Activated naive CD8-positive, alpha-beta T cell treated with anti-CD3 and anti-CD28 coated beads, Interleukin-2, amount 50 U/mL, for 24 hours (primary cell): ENCODE measurements at places on chromosomes 2 and 18.

GRCh38 chr18:80194874-80195570 lies 52.3 kb downstream of the PARD6G start:
- no peak overlapping the region for H3K27ac ChIP-seq
- peaks cover 19% of the 10 kb centered on the region for H3K4me1 ChIP-seq
- no peaks in the 10 kb centered on the region for H3K36me3 ChIP-seq
- H3K4me3 ChIP-seq: no peak overlapping the region
- H3K27me3 ChIP-seq: peaks cover 46% of the 10 kb centered on the region
- DNase-seq: no peak

DNA sequence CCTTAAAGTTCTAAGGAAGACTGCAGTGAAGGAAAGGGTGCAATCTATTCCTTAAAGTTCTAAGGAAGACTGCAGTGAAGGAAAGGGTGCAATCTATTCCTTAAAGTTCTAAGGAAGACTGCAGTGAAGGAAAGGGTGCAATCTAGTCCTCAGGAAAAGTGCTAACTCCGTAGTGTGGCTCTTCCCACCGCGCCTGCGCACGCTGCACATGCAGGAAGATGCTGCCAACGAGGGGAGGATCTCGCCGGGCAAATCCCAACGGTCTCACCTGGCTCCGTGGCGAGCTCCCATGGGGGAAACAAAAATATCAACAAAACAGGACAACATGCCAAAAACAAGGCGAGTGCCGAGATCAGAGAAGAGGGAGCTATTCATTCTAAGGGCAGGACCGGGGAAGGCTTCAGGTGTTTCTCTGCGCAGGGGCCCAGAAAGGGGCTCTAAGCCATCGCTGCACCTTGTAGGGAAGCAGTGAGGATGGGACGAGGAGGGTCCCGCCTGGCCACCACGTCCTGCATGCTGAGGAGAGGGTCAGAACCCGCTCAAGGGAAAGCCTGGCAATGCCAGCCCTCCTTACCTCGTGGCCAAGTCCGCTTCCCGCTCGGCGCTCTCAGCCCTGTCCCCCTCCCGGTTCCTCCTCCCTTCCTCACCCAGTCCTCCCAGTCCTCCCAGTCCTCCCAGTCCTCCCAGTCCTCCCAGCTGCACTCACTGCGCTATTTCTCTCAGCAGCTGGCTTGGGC lies 24.5 kb downstream of the TIMM21 start:
- H3K27ac ChIP-seq: no peak overlapping the region
- H3K27me3 ChIP-seq: peaks cover 28% of the 10 kb centered on the region
- peaks cover 2% of the 10 kb centered on the region for H3K4me1 ChIP-seq
- H3K36me3 ChIP-seq: no peaks in the 10 kb centered on the region
- no peak overlapping the region for H3K4me3 ChIP-seq

- peak; percentile 83 for DNase-seq
- peak overlapping the region; percentile 63 for H3K4me3 ChIP-seq
- H3K4me1 ChIP-seq: peaks cover 6% of the 10 kb centered on the region
- H3K36me3 ChIP-seq: no peaks in the 10 kb centered on the region
Observed at GRCh38 chr2:219552382-219553167, 8.7 kb downstream of the TMEM198 start.

DNA sequence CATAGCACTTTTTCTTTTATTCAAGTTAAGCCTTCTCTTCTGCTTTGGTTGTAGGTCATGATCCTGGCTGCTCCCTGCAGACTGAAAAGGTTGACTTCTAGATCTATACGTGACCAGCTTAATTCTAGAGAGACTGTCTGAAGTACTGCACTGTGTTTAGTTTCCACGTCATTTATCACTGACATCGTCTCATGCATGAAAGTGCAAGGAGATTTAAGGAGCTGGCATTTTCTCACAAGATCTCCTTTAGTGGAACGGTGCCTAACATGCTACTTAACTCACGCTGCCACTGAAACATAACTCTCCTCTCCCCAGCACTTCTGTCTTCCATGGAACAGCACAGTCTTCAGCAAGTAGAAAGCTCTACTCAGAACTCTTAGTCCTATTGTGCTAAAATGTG lies 583.0 kb upstream of the KLHL29 start:
- H3K4me1 ChIP-seq: no peaks in the 10 kb centered on the region
- no peaks in the 10 kb centered on the region for H3K27me3 ChIP-seq
- no peaks in the 10 kb centered on the region for H3K36me3 ChIP-seq
- H3K27ac ChIP-seq: no peak overlapping the region

- no peak overlapping the region for H3K4me3 ChIP-seq
- DNase-seq: no peak
- H3K36me3 ChIP-seq: no peaks in the 10 kb centered on the region
- H3K4me1 ChIP-seq: no peaks in the 10 kb centered on the region
- H3K27ac ChIP-seq: no peak overlapping the region
Observed at GRCh38 chr2:176902454-176902853, 310.1 kb upstream of the HNRNPA3 start.
